Breast epithelium (tissue), 4 donors: ENCODE measurements at places on chromosomes 1 and 21.

GRCh38 chr1:116870300-116870699, 39.4 kb upstream of the PTGFRN start:
- no peak for DNase-seq

- DNase-seq = no peak
Measured at GRCh38 chr21:45698493-45699184, 55.1 kb downstream of the PCBP3 start.

DNA sequence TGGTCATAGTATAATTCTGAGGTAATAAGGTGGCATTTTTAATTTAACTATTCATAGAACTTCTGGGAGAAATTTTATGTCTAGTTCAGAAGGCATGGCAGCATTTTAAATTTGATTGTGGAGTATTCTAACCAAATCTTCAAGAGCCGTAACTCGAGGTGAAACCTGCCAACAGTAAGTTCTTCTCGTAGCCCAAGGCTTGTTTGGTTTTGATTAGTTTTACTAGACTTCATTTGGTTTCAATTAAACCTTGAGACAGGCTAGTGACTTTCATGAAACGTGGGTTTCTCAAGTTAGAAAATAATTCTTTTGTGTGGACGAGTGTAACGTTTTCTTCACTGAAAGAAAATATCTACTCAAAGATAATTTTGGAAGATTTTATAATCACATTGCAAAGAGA, 395.5 kb downstream of the USP25 start:
- DNase-seq = no peak

GRCh38 chr21:15445327-15445726, 284.5 kb upstream of the USP25 start:
- DNase-seq = no peak

GRCh38 chr1:89519779-89520358, 4.8 kb upstream of the LRRC8B start:
- no peak for DNase-seq

GRCh38 chr1:51344602-51345299, 14.4 kb upstream of the TTC39A start:
- no peak for DNase-seq

- no peak for DNase-seq
Measured at GRCh38 chr1:33377756-33378155, 53.1 kb downstream of the PHC2 start.
